ENCODE measurements at places on chromosomes 16 and 17.

DNA sequence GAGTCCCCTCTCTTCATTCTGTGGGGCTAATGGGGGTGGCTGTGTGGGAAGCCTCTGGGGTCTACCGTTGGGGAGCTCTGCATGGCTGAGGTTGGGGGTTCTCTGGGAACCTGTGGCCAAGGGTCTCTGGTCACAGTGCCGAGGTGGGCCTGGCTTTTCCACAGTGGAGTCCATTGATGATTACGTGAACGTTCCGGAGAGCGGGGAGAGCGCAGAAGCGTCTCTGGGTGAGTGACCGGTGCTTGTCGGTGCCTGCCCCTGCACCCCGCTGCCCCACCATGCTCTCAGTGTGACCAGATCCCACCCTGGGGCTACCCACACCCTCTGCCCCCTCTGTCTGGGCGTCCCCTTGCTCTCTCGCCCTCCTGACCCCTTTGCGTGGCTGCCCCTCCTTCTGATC, 4.5 kb downstream of the LAT start:
- DNase-seq = no peak

DNA sequence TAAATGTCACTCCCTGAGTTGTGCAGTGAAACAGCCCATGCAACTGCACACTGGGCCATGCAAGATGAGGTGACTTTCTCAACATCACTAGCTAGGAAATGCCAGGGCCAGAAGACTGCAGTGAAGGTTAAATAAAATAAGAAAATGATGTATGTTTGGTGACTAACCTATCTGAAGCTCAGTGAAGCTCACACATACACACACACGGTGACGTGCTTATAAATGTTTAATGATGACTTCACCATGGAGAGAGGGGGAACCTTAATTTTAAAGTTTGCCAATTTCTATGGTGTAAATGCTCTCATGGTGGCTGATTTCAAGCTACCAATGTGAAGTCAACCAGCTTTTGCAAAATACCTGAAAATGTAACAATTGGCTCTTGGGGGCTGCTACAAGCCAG, 166.4 kb downstream of the MAF start:
- no peak for DNase-seq

DNA sequence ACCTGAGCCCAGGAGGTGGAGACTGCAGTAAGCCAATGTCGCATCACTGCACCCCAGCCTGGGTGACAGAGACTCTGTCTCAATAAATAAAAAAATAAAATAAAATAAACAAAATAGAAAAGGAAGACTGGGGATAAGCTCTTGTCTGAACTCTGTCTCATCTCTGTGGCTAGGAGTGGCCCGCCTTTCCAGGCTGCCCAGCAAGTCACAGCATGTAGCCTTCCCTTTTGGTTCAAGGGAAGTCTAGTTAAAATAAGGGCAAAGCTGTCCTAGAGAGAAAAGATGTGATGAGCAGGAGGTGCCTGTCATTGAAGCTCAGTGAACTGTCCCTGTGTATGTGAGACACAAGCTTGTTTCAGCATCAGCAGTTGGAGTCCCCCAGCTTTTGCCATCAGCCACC, 2.7 kb upstream of the GFAP start:
- no peak for DNase-seq

- peak; percentile 87 for DNase-seq
Measured at GRCh38 chr16:57519796-57520360, 16.5 kb downstream of the CCDC102A start.

GRCh38 chr17:3903881-3904290, 11.0 kb upstream of the CAMKK1 start:
- no peak for DNase-seq

DNA sequence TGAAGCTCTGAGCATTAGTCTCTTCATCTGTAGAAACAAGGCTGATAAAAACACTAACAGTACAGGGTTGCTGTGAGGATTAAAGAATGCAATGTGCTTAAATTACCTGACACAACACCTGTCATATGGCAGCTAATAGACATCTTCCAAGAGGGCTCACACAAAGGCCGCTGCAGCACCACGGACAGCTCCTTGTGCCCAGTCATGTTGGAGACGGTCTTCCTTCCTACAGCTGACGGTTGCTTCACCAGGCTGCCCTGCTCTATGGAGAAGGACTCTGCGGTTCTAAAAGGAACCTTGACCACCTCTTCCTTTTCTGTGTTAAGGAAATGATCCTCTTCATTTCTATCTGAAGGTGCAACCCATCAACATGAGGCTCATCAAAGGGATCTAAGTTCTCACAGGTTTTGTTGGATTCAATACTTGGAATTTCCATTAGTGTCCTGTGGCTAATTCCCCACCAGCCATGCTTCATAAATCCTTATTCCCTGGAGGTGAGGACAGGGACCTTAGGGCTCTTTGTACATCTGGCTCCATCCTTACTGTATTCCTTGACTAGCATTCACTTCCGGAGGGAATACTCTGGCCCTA, 138.9 kb upstream of the CES5A start:
- peak; percentile 75 for DNase-seq
